IPS DF 19.7 (cell line): ENCODE measurements at places on chromosomes 4 and X.

DNA sequence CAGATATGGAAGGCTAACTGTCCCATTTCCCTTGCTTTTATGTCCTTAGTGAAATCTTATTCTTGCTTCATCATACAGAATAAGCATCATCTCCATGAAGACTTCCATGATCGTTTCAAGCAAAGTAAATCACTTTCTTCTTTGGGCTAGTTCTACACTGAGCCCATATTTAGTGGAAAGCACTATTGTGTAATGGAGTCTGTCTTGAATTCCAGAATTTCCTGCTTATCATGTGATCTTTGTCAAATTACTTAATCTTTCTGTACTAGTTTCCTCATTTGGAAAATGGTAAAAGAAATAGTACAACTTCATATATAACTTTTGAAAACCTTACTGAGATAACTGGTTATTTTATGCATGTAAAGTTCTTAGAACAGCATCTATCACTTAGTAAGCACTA is 7.6 kb downstream of the ANAPC10 start:
- no peak for DNase-seq

DNA sequence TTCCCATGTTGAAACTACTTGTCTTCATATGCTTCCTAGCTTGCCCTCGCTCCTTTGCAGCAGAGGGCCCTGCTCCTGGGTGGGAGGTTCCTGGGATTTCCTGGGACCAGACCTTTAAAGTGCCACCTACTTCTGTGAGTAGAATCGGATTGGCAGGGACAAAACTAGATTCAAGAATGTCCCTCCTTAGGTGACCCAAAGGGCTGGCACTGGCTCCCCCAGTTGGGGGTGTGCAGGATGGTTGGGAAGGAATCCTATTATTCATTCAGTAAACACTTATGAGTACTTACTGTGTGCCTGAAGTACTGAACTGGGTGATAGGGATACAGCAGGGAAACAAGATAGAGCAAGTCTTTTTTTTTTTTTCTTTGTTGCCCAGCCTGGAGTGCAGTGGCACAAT is 2.6 kb upstream of the KANTR start:
- no peak for DNase-seq

DNA sequence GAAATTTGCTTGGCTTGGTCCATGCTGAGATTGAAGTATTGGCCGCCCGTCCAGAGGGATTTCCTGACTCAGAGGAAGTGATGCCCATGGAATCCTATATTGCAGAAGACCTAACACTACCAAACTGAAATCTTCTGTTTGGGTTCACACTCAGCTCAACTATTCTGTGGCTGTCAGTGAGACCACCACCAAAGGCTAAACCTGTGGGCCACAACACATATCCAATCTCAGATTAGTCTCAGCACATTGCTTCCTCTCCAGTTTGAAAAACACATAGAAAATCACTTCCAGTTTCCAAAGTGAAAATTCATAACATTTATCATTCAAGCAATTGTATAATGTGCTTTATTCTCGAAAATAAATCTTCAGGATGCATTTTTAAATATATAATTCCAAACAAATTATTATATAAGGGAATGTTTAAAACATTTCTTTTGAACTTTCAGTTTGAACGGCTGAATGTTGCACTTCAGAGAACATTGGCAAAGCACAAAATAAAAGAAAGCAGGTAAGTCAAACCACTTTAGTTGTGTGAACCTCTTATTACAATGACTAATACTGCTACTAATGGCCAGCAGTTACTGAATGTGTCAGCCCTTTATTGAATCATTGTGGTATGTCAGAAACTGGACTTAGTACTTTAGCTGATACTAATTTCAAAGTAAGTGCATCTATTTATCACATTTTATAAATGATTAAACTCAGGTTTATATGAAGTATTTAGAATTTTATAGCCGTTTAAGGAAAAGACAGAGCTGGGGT is 37.0 kb downstream of the GUCY1A1 start:
- DNase-seq = no peak

GRCh38 chr4:85842540-85842939 is 367.6 kb downstream of the ARHGAP24 start:
- DNase-seq = no peak

DNA sequence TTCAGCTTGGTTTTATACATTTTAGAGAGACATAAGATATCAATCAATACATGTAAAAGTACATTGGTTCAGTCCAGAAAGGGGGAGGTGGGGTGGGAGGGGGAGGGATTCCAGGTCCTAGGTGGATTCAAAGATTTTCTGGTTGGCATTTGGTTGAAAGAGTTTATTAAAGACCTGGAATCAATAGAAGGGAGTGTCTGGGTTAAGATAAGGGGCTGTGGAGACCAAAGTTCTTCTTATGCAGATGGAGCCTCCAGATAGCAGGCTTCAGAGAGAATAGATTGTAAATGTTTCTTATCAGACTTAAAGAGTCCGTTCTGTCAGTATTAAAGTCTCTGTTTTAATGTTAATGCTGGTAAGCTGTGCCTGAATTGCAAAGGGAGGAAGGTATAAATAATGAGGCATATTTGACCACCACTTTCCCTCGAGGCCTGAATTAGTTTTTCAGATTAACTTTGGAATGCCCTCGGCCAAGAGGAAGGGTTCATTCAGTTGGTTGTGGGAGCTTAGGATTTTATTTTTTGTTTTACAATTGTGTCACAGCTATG is 169.9 kb downstream of the AASDH start:
- no peak for DNase-seq

- DNase-seq = no peak
These were observed 14.9 kb downstream of the RPS3A start for GRCh38 chr4:151114338-151114737.

DNA sequence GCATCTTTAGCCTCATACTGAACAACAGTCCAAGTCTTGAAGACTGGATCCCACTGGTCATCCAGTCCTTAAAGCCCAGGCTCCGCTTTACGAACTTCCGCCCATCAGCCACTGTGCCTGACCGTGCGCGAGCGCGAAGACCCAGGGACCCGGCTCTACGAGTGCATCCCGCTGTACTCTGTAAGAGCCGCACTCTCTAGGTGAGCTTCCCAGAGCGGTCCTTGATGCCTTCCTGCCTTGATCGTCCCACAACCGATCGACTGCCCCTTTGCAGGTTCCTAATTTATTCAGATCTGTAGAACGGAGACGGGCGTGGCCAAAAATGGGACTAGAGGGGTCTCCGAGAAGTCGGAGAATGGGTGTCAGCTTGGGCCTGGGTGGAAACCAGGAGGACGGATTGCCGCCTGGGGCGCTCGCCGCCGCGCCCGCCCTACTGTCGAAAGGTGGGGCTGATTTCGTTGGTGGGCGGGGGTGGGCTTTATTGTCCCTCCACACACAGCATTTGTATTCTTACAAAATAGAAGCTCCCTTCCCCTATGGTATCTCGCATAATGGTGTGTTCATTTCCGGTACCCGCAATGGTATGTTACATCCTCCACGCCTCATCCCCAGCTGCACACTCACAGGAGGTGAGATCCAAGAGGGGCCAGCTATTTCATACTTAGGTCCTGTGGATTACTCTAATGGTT is 42.3 kb upstream of the FAM156A start:
- DNase-seq = no peak

DNA sequence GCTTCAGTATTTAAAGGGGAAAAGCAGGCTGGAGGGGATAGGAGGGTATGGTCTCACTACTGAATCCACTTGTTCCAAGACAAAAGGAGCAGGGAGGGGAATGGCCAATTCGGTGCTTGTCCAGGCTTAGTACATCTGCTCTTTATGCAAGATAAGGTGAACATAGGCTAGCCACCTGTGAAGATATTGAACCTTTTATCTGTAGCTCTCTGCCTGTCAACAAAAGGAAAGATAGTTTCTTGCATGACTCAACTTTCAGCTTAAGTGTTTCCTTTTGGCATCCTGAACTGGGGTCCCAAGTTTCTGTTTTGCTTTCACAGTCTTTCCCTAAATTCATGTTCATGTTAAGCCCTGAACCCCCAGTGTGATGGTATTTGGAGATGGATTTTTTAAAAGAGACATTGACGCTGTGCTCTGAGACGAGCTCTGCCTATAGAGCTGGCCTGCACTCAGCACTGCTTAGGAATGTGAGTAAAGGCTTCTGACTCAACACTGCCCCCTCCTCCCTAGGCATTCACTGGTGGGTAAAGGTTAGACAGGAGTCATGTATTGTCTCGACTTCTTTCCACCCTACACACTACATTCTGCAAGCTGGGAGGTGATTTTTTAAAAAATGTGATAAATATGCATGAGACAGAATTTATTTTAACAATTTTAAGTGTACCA is 28.2 kb downstream of the FAM149A start:
- DNase-seq = no peak

- DNase-seq = no peak
These were observed 54.5 kb upstream of the HPSE start for GRCh38 chr4:83389037-83389720.

- peak; percentile 48 for DNase-seq
These were observed 24.3 kb upstream of the PGM2 start for GRCh38 chr4:37802068-37802666.

GRCh38 chr4:111501946-111502345 is 643.3 kb upstream of the FAM241A start:
- no peak for DNase-seq

DNA sequence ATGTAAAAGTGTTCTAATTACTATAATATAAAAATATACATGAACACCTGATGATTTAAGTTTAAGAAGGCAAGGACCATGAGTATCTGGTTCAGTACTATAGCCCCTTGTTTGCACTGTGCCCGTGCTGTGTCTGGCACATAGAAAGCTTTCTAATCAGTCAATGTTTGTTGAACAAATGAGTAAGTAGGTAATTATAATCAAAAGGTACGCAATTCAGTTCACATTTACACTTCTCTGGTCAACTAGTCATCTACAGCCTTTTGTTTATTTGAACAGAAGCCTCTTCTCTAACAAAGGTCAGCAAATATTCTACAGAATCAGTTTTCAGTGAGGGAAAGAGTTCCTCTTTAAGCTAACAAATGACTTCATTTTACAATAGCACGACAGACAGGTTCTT is 523.3 kb downstream of the SMARCA1 start:
- DNase-seq = no peak

GRCh38 chrX:95974096-95974470 is 710.6 kb upstream of the DIAPH2 start:
- no peak for DNase-seq

DNA sequence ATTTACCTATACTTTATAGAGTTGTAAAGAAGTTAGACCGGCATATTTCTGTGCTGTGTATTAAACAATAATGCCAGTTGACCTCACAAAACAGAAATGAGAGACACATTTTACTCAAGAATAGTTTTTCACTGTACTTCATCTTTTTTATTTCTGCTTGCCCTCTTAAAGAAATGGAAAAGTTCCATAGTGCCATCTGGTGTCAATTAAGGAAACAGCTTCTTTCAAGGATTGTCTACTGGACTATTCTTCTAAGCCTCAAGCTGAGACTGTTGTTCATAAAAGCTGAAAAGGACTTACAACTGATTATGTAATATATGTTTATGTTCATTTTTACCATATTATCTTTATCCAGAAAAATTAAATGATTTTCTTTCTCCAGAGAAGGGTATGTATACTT is 1523.7 kb downstream of the ARAP2 start:
- DNase-seq = no peak

DNA sequence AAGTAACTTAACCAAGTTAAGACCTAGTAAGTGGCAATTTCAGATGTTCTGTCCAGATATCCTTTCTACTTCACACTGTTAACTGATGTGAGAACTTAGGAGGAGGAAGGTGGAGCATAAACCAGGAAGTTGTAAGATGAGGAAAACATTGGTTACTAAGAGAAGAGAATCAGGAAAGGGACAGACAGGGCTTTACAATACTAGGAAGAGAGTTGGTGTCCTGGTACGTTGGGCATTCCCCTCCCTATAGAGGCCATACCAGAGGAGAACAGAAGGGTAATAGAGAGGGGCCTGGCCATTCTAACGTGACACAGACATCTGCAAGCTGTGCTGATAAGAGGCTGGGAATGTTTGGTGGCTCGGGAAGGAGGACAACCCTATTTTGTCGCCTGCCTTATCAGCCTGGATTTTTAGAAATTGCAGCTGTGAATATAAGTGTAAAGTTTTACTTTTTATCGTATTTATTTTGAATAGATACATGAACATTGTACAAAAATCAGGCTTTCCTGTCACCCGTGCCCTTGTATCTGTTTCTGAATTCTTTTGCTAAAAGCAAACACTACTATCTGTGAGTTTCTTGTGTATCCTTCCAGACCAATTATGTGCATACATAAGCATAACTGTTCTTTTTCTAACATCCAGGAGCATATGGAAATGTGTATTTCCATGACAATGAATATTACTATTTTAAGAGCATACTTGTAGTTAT is 53.5 kb upstream of the HPRT1 start:
- DNase-seq = no peak

DNA sequence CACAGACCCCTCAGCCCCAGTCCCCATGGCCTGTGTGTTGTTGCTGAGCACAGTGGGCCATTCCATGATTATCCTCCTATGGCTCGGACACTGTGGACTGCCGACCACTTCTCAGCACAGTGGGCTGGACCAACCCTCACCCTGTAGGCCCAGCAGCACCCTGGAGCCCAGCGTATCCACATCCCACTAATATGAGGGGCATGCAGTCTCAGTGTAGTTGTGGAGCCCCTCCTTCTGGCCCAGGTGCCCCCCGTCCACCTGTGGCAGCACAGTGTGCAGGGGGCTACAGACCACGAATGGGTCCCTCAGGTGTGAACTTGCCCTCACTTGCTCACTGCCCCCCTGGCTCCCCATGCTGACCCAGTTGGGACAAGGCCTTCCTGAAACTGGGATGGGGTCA is 7.9 kb downstream of the SPON2 start:
- no peak for DNase-seq

GRCh38 chrX:135652602-135653001 is 60.8 kb upstream of the CT45A1 start:
- DNase-seq = no peak

DNA sequence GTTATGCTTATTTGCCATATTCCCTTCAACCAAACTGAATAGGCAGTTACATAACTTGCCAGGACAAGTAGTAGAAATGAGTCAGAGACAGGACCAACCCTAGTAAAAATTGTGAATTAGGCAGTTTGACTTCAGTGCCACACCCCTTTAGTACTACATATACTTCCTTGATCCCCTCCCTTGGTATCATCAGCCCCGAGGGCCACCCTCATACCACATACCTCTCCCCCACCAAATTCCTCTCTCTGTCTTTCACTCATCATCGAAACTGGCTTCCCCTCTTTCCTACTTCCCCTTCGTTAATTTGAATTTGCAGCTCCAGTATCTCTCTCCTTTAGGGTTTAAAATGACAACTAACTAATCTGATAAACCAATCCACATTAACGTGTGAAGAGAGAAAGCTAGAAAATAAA is 7.9 kb upstream of the PTPN13 start:
- DNase-seq = no peak

- DNase-seq = no peak
These were observed 53.2 kb upstream of the ABCG2 start for GRCh38 chr4:88211473-88212252.

- DNase-seq = no peak
These were observed 30.4 kb upstream of the RPL34 start for GRCh38 chr4:108589961-108590360.

DNA sequence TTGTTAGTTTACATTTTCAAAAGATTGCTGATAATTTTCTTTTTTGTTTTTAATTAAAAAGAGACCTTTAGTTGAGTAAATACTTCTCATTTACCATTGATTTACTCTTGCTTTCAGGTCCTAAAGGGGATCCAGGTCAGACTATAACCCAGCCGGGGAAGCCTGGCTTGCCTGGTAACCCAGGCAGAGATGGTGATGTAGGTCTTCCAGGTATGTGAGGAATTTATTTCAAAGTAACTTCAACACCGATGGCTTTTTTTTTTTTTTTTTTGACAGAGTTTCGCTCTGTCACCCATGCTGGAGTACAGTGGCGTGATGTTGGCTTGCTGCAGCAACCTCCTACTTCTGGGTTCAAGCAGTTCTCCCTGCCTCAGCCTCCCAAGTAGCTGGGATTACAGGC is 135.1 kb downstream of the IRS4 start:
- DNase-seq = no peak

GRCh38 chrX:68930542-68931317 is 101.9 kb downstream of the EFNB1 start:
- no peak for DNase-seq
